ENCODE measurements at places on chromosomes 2 and 18.

GRCh38 chr2:173713904-173714555 lies 251.1 kb downstream of the SP3 start:
- DNase-seq = no peak

- DNase-seq = no peak
These were observed 4.8 kb upstream of the FBLN7 start for GRCh38 chr2:112133344-112133743.

DNA sequence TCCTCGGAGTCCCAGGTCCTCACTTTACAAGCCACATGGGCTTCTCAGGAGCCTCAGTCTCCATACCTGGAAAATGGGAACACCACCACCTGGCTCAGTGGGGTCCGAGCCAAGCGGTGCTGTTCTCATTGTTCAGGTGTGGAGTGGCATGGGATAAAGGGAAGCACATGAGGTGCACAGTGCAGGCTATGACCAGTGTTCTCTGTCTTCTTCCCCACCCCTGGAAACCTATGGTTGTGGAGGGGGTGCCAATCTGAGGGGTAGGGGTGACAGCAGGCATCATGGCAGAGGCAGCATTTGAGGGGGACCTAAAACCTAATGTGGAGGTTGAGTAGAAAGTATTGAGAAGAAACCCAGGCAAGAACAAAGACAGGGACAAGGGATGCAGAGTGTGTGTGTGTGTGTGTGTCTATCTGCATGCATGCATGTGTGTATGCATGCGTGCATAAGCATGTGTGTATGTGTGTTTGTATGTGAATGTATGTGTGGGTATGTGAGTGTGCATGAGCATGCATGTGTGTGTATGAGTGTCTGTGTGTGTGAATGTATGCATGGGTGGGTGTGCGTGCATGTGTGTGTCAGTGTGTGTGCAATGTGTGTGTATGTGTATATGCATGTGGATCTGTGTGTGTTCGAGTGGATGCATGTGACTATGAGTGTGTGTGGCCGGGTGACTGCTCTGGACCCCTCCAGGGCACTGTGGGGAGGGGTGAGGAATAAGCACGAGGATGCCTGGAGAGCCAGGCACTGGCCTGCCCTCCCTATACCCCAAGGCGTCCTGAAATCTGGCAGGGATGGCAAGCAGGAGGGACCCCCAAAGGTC lies 4.0 kb downstream of the KIF1A start:
- DNase-seq = no peak

- no peak for DNase-seq
These were observed 62.4 kb upstream of the ACVR1 start for GRCh38 chr2:157938556-157938955.

GRCh38 chr2:112893752-112894151 lies 17.2 kb upstream of the IL37 start:
- DNase-seq = no peak

GRCh38 chr2:33660416-33661123 lies 61.5 kb upstream of the FAM98A start:
- DNase-seq = no peak
